ENCODE measurements at places on chromosomes 13 and 19.

GRCh38 chr13:89267734-89268133 lies 1596.6 kb downstream of the SLITRK5 start:
- DNase-seq, result no peak

DNA sequence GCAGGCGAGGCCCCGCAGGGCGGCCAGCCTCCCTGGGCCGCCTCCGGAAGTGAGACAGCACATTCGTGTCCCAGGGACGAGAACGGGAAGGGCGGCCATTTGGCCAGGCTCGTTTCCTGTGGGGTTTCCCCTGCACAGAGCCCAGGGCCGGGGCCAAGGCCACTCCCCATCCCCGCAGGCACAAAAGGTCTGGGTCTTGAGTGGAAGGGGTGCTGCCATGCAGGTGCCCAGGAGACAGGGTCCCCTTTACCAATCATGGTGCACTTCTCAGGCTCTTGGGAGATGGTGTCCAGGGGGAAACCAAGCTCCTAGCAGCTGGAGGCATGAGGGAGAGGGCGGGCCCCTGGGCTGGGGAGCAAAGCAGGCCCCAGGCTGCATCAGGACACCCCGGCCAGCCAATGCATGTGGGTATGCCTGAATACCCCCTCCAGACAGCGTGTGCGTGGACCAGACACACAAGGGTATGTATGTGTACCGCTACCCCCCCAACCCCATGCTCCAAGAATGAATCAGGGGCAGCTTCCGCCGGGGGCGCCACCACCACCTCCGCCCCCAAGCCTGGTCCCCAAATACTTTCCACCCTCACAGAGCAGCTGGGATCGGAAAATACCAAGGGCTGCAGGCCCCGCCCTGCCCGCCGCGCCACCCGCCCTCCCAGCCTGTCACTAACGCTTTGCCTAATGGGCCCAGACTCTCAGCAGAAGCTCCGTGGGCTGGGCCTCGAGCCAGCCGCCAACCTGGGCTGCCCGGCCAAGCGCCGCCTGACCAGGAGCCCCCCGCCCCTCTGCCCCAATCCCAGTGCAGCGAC lies 37.6 kb upstream of the NANOS3 start:
- peak; percentile 77 for DNase-seq

DNA sequence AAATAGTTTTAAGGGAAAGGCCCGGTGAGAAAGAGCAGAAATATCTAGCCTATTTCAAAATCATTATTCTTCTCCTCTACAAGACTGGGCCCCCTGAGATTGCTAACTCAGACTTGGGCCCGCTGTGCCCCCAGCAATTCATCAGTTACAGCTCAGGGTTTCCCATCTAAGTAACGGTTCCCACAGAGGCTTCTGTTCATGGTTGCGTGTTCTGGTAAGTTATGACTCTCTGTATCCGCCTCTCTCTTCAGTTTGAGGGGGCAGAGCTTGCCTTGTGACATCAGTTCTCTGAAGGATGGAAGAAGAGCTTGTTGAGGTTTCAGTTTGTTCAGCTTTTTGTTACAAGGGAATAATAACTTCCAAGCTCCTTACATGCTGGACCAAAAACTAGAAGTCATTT lies 11.6 kb downstream of the ZNF57 start:
- DNase-seq, result no peak

DNA sequence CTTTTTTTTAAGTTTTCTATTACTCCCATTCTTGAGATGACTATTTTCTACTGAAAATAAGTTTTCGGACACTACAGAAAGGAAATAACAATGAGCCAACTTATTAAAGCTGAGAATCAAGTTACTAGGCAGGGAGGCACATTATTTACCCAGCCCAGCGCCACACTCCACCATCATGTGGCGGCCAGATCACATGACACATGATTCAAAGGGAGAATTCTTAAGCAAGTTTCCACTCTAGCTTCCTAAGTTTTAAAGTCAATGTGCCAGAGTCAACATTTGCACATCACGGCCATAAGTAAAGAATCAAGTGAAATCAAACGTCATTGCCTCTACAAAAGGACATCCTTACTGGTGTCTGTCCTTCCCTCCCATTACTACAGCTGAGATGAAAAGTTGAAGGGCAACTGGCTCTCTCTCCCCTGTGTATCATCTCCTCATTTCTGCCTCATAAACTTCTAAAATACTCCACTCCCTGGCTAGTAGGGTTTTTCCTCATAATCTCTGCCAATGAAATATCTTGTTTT lies 81.7 kb downstream of the KLF12 start:
- DNase-seq, result no peak

DNA sequence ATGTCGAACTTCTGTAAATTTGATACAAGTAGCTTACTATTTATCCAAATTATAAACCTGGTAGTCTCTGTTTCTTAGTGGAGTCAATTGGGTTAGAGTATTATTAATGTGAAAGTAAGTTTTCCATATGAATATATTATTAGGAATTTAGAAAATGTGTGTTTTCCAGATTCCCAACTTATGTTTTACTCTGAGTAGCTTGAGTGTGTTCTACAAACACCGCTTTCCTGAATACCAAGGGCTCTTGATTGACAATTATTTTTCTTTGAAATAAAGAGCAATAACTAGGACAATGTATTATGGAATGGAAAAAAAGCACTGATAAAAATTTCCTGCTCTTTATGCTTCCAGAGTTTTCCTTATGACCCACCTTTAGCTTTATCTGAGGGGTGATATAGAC lies 233.6 kb downstream of the POSTN start:
- no peak for DNase-seq

All from central memory CD4-positive, alpha-beta T cell (primary cell).